Choroid plexus epithelial cell (primary cell): ENCODE measurements at places on chromosomes 13 and 19.

- peak; percentile 16 for DNase-seq
Measured at GRCh38 chr19:11382898-11383705, 1.0 kb downstream of the EPOR start.

GRCh38 chr13:62142048-62142447 is 726.4 kb upstream of the PCDH20 start:
- no peak for DNase-seq

DNA sequence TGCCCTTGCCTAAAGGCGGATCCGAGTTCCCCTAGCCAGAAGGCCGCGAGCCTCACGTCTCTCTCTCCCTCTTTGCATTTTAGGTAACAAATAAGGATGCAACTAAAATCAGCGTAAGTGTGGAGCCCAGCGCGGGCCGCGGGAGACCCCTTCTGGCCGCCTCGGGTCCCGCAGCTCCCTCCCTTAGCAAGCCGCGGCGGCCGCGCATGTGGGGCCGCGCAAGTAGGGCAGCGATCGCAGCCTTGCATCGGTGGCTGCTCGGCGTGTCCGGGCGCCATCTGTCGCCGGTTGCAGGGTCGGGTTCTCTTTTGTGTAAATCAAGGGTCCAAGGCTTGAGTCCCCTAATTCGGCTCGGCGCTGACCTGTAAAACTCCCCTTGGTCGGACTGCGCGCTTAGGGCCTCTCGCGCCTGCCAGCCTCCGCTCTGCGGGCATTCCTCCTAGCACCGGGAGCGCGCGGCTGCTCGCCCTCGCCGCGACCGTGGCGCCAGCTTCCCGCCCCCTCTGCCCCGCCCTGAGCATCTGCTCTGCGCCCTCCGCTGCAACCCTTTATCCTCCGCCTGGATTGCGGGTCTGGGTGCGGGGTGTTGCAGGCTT is 2.7 kb downstream of the VSTM2B start:
- DNase-seq, result peak; percentile 75

DNA sequence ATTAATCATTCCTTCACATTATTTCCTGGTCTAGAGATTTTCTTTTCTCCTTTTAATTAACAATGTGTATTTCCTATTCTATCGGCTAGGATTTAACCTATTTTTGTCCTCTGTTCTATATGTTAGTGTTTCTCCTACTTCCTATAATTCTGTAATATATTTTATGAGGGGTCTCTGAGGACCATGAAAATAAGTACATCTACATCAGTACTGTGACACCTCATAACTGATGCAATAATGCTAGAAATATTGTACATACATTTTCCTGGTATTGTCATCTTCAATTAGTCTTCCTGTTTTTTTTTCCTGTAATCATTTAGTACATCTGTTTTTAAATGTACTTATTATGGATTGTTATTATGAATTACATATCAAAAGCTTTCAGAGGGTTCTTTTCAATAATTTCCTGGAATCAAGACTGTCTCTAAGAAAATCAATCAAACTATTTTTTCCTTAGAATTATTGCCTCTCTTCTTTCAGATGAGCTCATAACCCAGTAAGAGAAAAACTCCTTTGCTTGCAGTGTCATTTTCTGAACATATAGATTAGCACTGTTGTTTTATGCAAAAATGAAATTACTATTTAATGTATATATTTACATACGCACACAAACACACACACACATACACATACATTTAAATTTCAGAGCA is 1004.3 kb downstream of the SLITRK5 start:
- DNase-seq, result no peak

DNA sequence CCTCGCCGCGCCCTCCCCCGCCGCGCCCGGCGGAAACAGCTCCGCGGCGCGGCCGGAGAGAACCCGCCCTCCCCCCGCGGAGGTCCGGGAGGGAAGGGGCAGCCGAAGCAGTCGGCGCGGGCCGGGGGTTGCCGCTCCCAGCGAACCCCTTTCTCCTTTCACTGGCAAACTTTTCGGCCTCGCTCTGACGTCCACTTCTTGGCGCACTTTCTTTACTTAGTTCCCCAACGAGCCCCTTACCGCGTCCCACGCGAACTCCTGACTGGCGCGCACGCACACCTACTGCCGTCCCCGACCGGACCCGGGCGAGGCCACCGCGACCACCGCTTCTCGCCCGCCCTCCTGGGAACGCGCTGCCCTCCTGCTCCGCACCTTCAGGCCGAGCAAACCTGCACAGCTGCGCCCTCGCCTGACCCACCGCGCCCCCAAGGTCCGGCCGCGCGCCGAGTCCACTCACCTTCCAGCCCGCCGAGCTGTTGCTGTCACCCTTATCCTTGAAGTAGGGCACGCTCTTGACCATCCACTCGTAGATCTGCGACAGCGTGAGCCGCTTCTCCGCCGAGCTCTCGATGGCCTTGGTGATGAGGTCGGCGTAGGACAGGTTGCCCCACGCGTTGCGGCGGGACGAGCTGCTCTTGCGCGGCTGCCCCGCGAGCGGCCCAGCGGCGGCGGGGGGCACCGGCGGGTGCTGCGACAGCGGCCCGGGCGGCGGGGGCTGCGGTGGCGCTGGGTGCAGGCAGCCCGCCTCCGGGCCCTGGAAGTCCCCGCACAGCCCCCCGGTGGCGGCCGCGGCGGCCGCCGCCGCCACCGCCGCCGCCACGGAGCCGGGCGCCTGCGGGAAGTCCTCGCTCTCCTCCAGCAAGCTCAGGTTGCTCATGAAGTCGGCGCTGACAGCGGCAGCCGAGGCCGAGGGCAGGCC is 1.1 kb downstream of the FOXO1 start:
- DNase-seq, result peak; percentile 39

DNA sequence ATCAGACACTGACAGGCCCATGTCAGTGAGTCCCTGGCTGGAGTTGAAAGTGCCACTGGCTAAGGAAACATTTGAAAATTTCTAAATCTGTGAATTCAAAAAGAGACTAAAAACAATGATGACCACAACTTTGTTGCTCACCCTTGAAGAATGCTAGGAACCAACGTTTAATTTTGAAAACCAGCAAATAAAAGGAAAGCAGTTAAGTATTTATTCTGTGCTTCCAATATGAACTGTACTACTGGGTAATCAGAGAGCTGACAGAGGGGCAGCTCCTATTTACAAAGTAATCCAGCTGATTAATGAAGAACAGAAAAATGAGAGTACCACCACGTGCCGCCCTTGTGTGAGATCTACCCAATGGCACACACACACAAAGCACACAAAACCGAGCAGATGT is 44.7 kb upstream of the LATS2 start:
- DNase-seq, result peak; percentile 67

GRCh38 chr13:44147648-44148047 is 226.0 kb upstream of the SERP2 start:
- DNase-seq, result no peak

- DNase-seq, result peak; percentile 72
Measured at GRCh38 chr13:74883834-74884233, 598.1 kb downstream of the TBC1D4 start.

GRCh38 chr13:85738696-85739320 is 60.4 kb downstream of the SLITRK6 start:
- no peak for DNase-seq

DNA sequence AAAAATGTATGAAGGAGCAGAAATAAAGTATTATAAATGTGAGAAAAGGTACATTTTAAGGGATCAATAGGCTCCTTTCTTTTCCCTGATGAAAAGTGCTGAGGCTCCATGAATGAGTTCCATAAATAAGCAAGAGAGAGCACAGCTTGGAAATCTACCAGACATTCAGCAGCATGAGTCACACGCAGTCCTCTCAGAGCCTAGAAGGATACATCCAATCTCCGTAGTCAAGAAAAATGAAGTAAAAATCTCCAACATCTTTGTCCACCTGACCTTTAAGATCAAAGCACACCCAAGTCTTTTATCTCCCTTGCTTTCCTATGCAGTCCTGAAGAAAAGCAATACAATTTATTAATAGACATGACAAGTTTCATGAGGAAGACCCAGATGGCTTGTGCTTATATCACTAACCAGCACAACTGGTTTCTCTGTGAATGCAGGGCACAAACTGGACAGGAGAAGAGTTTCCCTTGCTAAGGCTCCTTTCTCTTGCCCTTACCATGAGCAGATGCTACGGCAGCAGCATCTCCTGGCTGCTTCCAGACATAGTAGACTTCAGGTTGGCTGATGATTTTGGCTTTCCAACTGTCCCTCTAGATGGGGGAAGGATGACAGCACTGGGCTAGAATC is 730.8 kb downstream of the EFNB2 start:
- DNase-seq, result peak; percentile 63

DNA sequence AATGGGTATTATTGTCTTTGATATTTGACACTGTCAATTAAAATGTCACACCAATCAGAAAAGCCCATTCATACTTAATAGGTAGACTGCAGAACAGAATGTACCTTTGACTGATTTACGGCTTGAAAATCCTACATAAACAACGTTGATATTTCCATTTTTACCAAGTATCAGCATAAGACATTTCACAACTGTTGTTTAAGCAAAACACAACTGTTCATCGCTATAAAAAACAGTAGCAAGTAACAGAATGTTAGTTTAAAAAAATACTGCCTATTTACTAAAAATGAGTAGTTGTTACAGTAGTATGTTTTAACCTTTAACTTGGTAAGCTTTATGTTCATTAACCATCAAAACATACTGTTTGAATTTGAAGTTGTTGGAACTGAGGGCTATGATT is 1096.6 kb downstream of the PCDH17 start:
- DNase-seq, result no peak

GRCh38 chr13:97974773-97975172 is 21.3 kb downstream of the IPO5 start:
- peak; percentile 28 for DNase-seq

DNA sequence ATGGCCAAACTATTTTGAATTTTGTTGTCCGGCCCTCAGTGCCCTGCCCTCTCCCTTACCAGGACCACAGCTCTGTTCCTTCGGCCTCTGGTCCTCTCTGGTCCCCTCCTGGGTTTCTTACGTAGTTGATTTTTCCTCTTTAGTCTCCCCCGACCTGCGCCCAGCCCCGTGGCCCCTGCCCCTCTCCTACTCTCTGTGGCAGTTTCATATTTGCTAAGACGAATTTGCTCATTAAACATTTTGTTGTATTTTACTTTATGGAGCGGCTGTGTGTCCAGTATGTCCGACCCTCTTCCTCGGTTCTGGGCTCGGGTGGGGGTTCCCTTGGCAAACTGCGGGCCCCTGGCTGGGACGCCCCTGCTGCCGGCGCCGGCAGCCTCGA is 576 bp upstream of the EPN1 start:
- DNase-seq, result no peak

GRCh38 chr19:15390814-15391213 is 11.2 kb upstream of the AKAP8 start:
- no peak for DNase-seq

GRCh38 chr13:56400774-56401173 is 739.9 kb upstream of the PRR20A start:
- no peak for DNase-seq

- peak; percentile 80 for DNase-seq
Measured at GRCh38 chr13:111337206-111337605, 16.8 kb downstream of the TEX29 start.

DNA sequence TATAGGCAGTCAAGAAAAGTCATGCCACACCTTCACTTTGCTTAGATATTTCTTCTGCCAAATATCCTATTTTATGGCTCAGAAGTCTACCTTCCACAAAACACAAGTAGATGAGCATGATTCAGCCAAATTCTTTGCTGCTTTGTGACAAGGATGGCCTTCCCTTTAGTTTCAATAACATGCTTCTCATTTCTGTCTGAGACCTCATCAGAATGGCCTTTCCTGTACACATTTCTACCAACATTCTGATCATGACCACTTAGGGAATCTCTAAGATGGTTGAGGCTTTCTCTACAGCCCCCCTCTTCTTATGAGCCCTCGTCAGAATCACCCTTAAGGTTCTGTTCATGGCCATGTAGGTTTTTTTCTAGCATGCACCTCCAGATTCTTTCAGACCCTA is 96.2 kb downstream of the COL4A2 start:
- DNase-seq, result peak; percentile 71

DNA sequence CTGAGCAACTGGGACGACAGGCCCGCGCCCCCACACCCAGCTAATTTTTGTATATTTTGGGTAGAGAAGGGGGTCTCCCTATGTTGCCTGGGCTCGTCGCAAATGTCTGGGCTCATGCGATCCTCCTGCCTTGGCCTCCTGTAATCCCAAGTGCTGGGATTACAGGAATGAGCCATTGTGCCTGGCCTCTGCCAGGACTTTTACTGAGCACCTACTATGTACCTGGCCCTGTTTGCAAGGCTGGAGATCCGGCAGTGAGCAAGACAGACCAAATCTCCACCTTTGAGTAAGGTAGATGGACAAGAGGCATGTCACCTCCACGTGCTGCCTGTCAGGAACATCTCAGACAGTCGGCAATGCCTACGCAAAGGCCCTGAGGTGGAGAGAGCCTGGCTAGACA is 6.9 kb downstream of the FKBP8 start:
- DNase-seq, result no peak

- no peak for DNase-seq
Measured at GRCh38 chr13:49213997-49214916, 5.9 kb upstream of the MLNR start.

GRCh38 chr13:93625536-93625935 is 398.9 kb downstream of the GPC6 start:
- peak; percentile 15 for DNase-seq

GRCh38 chr13:94433055-94433961 is 46.2 kb downstream of the DCT start:
- no peak for DNase-seq

DNA sequence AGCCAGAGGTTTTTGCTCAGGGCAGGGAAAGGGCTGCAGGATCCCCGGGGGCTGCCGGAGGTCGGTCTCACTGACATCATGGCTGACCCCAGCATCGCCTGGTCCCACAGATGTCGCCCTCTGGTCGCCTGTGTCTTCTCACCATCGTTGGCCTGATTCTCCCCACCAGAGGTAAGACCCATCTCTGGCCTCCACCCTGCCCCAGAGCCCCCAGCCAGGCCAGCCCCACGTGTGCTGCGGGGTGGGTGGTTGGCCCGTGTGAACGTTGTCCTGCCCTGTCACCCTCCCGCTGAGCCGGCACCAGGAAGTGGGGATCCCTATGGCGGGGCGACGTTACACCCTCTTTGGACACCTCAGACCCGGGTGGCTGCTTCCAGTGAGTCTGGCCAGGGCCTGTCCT is 906 bp downstream of the FXYD5 start:
- no peak for DNase-seq

DNA sequence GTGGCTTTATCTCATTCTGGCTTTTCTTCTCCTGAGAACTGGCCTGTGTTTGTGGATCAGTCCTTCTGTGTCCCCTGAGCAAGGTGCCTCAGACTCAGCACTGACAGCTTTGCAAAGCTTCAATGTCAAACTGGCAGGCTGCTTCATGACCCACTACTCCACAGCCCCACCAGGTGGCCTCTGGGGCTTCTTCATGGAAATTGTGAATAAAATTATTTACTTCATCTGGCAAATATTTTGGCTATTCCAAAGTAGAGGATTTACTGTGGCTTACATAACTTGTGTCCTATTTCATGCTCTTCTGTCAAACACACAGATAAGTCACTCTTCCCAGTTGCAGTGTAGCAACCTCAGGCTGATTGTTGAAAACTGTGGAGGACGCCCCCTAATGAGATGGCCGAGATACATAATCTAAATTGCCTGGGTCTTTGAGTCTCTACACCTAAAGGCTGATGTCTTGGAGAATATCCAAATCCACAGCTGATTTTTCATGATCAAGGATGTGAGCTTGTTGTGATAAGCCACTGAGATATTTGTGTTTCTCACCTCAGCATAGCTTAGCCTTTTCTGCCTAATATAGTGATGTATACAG is 721.9 kb upstream of the SLC10A2 start:
- DNase-seq, result peak; percentile 35
